Spinal cord (tissue), 10 donors: ENCODE measurements at places on chromosomes 7 and 10.
A peak's percentile ranks its signal among the peaks of the same experiment; 100 is the strongest.

DNA sequence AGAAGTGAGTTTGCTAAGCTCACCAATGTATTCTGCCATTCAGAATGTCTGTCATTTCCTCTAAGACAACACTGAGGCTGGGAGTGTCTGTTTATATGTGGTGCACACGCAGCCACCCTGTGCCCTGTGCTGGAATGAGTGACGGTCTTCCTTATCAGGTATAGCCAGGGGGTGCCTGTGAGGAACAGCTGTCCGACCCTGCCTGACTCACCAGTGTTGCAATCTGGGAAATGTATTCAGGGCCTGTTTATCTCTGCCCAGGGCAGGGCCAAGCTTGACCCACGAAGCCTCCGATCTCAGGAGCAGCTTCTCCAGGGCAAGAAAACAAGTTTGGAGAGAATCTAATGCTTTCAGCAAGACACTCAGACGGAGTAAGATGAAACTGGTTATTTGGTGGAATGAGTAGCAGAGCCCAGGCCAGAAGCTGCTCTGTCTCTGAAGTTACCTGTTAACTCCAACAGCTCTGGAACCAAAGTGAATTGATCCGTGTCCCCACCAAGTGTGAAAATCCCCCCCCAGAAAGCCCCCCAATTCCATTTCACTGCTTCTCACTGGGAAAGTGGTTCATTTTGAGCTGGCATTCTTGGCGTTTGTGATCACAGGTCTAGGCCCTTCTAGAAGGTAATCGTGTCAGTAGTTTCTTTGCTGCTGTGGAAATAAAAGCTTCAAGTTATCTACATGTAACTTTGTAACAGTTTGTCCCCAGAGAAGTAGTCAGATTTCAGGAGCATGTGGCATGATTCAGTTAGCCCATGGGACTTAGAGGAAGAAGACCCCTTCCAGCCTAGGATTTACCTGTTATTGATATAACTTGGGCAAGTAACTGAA, 6.1 kb upstream of the UBE2H start:
- H3K4me1 ChIP-seq, result no peaks in the 10 kb centered on the region
- H3K27me3 ChIP-seq, result no peaks in the 10 kb centered on the region
- H3K4me3 ChIP-seq, result no peak overlapping the region
- no peak for DNase-seq
- no peaks in the 10 kb centered on the region for H3K36me3 ChIP-seq

DNA sequence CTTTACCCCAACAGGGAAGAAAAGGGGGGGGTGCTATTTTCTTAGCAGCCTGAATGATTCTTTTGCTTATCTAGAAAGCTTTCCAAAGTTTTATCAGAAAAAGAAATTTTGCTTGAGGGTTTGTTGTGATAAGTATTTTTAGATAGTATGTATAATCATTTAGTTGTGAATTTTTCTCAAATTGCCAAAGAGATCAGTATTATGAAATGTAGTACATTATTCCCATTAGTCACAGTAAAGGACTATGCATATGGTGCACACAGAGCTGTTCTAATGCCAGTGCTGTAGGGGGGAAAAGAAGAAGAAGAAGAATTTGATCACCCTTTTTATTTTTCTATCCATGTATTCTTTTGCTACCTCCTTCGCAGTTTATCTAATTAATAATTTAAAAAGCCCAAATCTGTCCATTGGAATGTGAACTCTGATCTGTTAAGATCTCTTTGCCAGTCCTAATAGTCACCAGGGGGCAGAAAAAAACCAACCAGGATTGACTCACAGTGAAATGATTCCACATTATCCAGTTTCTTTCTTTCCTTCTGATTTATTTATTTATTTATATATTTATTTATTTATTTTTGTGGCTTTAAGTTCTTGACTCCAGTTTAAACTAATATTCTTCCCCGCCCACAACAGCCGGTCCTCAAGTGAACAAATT, 4.7 kb downstream of the RBM20 start:
- no peak overlapping the region for H3K4me3 ChIP-seq
- no peaks in the 10 kb centered on the region for H3K36me3 ChIP-seq
- peaks cover 5% of the 10 kb centered on the region for H3K4me1 ChIP-seq
- H3K27ac ChIP-seq, result no peak overlapping the region
- no peak for DNase-seq

GRCh38 chr10:78491812-78492211, 458.1 kb downstream of the RPS24 start:
- H3K27ac ChIP-seq, result no peak overlapping the region
- DNase-seq, result no peak
- H3K27me3 ChIP-seq, result no peaks in the 10 kb centered on the region
- no peaks in the 10 kb centered on the region for H3K4me1 ChIP-seq
- H3K4me3 ChIP-seq, result no peak overlapping the region

- no peak overlapping the region for H3K27ac ChIP-seq
- no peaks in the 10 kb centered on the region for H3K27me3 ChIP-seq
- H3K4me1 ChIP-seq, result peaks cover 5% of the 10 kb centered on the region
- no peak for DNase-seq
- no peaks in the 10 kb centered on the region for H3K36me3 ChIP-seq
- H3K4me3 ChIP-seq, result no peak overlapping the region
Measured at GRCh38 chr10:75544386-75544785, 113.0 kb downstream of the LRMDA start.

DNA sequence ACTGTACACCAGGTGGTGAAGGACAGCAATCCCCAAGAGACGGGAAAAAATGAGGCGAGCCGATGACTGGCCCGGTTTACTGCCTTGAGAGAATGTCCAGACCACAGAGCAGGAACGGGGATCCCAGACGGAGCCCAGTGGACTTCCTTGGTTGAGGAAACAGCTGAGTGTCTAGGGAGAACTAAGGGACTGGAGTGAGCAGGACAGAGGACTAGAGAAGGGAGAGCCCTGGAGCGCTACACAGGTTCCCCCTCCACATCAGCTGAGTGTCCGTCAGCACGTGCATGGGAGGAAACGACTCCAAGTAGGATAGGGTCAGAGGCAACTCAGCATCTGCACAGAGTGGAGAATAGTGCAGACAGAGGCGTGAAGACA, 7.1 kb upstream of the WDR86 start:
- no peaks in the 10 kb centered on the region for H3K36me3 ChIP-seq
- H3K27me3 ChIP-seq, result no peaks in the 10 kb centered on the region
- H3K27ac ChIP-seq, result peak overlapping the region; percentile 41
- H3K4me1 ChIP-seq, result peaks cover 6% of the 10 kb centered on the region

- H3K4me1 ChIP-seq, result no peaks in the 10 kb centered on the region
- no peak overlapping the region for H3K4me3 ChIP-seq
- no peaks in the 10 kb centered on the region for H3K36me3 ChIP-seq
- H3K27me3 ChIP-seq, result no peaks in the 10 kb centered on the region
Measured at GRCh38 chr10:76175533-76176165, 744.2 kb downstream of the LRMDA start.

GRCh38 chr7:151391358-151391730, 18.5 kb downstream of the WDR86 start:
- H3K27ac ChIP-seq, result no peak overlapping the region
- no peak for DNase-seq
- peaks cover 38% of the 10 kb centered on the region for H3K36me3 ChIP-seq
- no peaks in the 10 kb centered on the region for H3K27me3 ChIP-seq
- peaks cover 11% of the 10 kb centered on the region for H3K4me1 ChIP-seq

- no peak for DNase-seq
- peaks cover 5% of the 10 kb centered on the region for H3K27me3 ChIP-seq
- H3K4me3 ChIP-seq, result no peak overlapping the region
- no peaks in the 10 kb centered on the region for H3K4me1 ChIP-seq
Measured at GRCh38 chr10:697097-697875, 7.8 kb upstream of the DIP2C start.

DNA sequence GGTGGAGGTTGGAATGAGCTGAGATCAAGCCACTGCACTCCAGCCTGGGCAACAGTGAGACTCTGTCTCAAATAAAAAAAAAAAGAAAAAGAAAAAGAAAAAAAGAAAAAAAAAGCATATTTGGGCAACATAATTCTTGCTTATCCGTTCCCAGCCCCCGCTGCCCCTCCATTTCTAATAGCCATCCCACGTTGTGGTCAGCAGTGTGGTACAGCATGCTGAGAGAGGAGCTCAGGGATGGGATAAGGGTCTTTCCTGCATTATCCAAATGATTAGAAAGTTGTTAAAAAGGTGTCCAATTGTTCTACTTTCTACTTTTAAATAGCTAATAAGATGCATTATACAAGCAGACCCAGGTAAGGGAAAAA, 104.9 kb upstream of the ZNF92 start:
- peaks cover 10% of the 10 kb centered on the region for H3K4me1 ChIP-seq
- no peak overlapping the region for H3K27ac ChIP-seq
- H3K27me3 ChIP-seq, result peaks cover 8% of the 10 kb centered on the region
- H3K36me3 ChIP-seq, result no peaks in the 10 kb centered on the region
- DNase-seq, result no peak

GRCh38 chr7:86785641-86786040, 141.9 kb downstream of the GRM3 start:
- no peak for DNase-seq
- no peaks in the 10 kb centered on the region for H3K27me3 ChIP-seq
- H3K4me1 ChIP-seq, result no peaks in the 10 kb centered on the region
- no peak overlapping the region for H3K27ac ChIP-seq
- no peak overlapping the region for H3K4me3 ChIP-seq

GRCh38 chr10:100896876-100897461, 15.8 kb upstream of the SLF2 start:
- peaks cover 11% of the 10 kb centered on the region for H3K4me1 ChIP-seq
- H3K4me3 ChIP-seq, result no peak overlapping the region
- no peaks in the 10 kb centered on the region for H3K27me3 ChIP-seq

- H3K27me3 ChIP-seq, result no peaks in the 10 kb centered on the region
- H3K27ac ChIP-seq, result no peak overlapping the region
- H3K36me3 ChIP-seq, result no peaks in the 10 kb centered on the region
- H3K4me1 ChIP-seq, result no peaks in the 10 kb centered on the region
- no peak overlapping the region for H3K4me3 ChIP-seq
Measured at GRCh38 chr7:34454381-34454780, 203.6 kb upstream of the NPSR1 start.

DNA sequence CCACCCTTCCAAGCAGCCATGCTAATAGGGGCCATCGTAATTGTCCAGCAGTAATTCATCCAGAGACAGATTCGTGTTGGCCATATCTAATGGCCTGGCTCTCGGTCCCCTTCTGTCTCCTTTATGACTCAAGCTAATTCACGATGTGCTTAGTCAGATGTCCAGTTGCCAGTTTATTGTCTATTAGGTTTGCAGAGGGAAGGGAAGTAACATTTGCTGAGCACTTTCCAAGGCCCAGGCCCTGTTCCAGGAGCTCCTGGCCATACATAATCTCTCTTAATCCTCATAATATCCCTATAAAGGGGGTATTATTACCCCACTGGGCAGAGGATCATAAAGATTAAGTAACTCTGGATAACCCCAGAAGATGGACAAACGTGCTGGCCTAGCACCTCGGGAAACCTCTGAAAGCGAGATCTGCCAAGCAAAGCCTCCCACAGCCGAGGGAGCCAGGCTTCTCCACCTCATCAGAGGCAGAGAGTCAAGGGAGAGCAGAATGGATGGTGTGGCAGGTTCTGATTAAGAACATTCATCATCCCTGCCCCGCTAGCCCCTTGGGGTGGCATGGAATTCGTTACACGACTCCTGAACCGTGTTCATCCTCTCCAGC, 153.7 kb downstream of the PLXNA4 start:
- DNase-seq, result no peak
- H3K4me1 ChIP-seq, result peaks cover 33% of the 10 kb centered on the region
- H3K4me3 ChIP-seq, result no peak overlapping the region
- no peak overlapping the region for H3K27ac ChIP-seq
- H3K27me3 ChIP-seq, result no peaks in the 10 kb centered on the region

GRCh38 chr10:16606421-16606820, 84.7 kb upstream of the C1QL3 start:
- peaks cover 6% of the 10 kb centered on the region for H3K4me1 ChIP-seq
- H3K27ac ChIP-seq, result no peak overlapping the region
- no peak for DNase-seq
- no peaks in the 10 kb centered on the region for H3K36me3 ChIP-seq
- H3K4me3 ChIP-seq, result no peak overlapping the region

DNA sequence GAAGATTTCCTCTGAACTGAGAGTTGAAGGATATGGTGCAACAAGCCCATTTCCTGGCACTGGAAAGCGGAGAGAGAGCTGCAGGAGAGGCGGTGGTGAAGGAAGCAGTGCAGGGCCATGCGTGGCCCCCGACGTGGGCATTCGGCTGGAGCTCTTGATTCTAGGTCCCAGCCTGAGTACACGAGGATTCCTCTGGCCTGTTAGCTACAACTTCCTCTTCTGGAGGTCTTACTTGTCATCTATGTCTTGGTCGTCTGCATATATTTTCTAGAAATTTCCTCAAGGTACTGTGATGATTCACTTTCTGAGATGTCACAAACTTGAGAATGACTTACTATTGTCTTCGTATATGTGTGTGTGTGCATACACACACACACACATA, 59.2 kb upstream of the JAZF1 start:
- H3K4me1 ChIP-seq, result no peaks in the 10 kb centered on the region
- H3K27me3 ChIP-seq, result no peaks in the 10 kb centered on the region
- H3K27ac ChIP-seq, result no peak overlapping the region
- H3K4me3 ChIP-seq, result no peak overlapping the region
- DNase-seq, result no peak

GRCh38 chr10:72285972-72286521, 12.3 kb downstream of the DDIT4 start:
- no peaks in the 10 kb centered on the region for H3K27me3 ChIP-seq
- DNase-seq, result no peak
- H3K4me3 ChIP-seq, result no peak overlapping the region
- no peaks in the 10 kb centered on the region for H3K36me3 ChIP-seq
- peaks cover 4% of the 10 kb centered on the region for H3K4me1 ChIP-seq

DNA sequence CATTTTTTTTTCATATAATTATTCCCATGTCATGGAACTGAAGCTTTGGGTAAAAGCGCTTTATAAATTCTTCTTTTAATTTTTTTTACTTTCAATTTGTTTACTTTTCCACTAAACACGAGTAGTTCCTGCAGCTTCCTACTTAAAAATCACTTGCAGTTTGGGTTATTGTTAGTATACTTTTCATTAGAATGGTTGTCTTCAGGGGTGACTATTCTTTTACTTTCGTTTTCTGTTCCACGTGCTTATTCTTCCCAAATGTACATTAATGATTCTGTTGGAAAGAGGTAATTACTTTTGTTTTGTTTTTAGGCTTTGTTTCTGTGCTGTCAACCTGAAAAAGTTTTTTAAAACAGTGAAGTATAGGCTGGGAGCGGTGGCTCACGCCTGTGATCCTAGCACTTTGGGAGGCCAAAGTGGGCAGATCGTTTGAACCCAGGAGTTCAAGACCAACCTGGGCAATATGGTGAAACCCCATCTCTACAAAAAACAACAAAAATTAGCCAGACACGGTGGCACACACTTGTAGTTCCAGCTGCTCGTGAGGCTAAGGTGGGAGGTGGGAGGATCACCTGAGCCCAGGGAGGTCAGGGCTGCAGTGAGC, 5.2 kb upstream of the CFAP69 start:
- H3K4me1 ChIP-seq, result peaks cover 5% of the 10 kb centered on the region
- no peaks in the 10 kb centered on the region for H3K36me3 ChIP-seq
- H3K27ac ChIP-seq, result no peak overlapping the region
- H3K4me3 ChIP-seq, result no peak overlapping the region

DNA sequence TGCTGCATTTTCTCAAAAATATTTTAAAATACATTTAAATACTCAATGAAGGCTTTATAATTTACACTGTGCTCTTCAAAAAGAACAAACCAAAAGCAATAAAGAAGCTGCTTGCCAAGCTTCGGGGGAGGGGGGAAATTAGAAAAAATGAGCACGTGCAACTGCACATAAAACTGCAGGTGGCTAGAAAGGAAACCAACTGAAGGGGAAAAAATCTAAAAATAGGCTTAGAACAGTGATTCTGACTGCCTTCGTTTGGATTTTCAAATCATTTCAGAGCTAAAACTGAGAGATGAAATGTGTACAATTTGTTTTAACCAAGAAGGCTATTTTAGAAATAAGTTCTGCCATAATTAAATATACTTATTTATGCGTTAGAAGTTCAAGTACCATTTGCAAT, 61.4 kb downstream of the ABI1 start:
- H3K36me3 ChIP-seq, result no peaks in the 10 kb centered on the region
- H3K27me3 ChIP-seq, result no peaks in the 10 kb centered on the region
- H3K27ac ChIP-seq, result no peak overlapping the region
- H3K4me3 ChIP-seq, result no peak overlapping the region
- no peak for DNase-seq
